DND-41 (cell line): ENCODE measurements at places on chromosomes 2 and 18.

DNA sequence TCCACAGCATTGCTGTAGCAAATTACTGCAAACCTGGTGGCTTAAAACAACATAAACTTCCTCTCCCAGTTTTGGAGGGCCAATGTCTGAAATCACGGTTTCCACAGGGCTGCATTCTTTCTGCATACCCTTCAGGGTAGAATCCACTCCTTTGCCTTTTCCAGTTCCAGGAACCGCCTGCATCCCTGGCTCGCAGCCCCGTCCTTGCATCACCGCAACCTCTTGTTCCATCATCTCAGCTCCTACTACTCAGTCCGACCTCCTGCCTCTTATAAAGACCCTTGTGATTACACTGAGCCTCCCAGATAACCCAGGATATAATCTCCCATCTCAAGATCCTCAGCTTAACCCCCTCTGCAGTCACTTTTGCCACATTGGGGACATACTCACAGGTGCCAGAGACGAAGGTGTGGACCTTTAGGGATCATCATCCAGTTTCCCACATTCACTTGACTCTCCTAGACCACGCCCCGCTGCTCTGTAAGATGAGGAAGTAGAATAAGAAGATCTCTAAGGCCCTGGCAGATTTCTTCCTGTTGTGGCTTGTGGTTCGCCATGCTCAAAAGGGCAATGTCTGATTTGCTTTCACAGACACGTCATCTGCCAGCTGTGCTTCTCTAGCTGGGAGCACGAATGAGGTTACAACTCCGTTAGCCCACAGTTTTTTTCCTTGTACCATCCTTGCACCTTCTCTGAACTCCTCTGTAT, 103.6 kb upstream of the AGAP1 start:
- DNase-seq = peak; percentile 83

DNA sequence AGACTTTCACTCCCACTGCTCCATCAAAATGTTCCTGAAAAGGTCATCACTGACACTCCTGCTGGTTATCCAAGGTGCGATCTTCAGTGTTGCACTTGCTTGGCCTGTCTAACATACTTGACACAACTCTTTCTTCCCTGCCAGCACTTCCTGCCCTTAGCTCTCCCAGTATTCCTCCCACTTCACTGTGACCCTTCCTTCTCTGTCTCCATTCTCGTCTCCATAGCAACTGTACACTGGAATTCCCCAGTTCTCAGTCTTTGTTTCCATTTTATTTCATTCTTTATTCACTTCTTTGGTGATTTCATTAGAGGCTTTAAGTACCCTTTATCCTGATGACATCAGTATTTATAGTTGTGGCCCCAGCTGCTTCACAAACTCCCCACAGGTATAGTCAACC, 333.0 kb downstream of the IRS1 start:
- DNase-seq = no peak

DNA sequence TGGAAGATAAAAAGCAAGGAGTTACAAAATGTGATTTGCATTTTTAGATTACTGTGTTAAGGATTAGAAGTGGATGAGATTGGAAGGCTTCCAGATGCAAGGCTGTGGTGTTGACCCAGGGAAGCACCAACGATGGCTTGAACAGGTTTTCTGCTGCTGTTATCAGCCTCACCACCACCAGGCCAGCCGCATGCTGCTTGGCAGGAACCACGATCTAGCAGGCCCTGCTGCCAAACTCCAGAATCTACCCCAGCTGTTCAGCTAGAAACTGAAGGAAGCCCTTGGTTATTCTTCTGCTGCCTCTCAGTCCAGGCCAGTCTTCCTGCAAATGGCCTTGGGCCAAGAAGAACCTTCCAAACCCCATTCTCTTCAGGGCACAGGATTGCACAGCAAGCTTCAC, 133.9 kb downstream of the MTCL1 start:
- no peak for DNase-seq

GRCh38 chr2:151526572-151527090, 116.9 kb downstream of the RIF1 start:
- no peak for DNase-seq

GRCh38 chr2:4219101-4219500, 515.7 kb downstream of the DCDC2C start:
- no peak for DNase-seq

DNA sequence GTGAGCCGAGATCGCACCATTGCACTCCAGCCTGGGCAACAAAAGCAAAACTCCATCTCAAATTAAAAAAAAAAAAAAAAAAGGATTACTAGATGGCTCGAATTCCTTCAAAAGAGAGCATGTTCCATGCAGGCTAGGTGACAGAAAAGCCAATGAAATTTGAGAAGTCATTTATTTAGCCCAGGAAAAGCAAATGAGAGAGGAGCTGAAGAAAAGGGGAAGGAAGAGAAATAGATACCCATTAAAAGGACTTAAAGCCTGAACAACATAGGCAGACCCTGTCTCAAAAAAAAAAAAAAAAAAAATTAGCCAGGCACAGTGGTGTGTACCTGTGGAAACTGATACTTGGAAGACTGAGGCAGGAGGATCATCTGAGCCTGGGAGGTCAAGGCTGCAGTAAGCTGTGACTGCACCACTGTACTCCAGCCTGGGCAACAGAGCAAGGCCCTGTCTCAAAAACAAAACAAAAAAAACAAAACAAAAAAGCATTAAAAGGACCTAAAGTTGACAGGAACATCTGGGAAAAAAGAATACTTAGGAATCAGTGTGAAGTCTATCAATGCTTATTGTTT, 11.1 kb downstream of the SEPTIN10 start:
- no peak for DNase-seq

- DNase-seq = peak; percentile 58
Observed at GRCh38 chr18:79680100-79680879, 687 bp downstream of the CTDP1 start.

DNA sequence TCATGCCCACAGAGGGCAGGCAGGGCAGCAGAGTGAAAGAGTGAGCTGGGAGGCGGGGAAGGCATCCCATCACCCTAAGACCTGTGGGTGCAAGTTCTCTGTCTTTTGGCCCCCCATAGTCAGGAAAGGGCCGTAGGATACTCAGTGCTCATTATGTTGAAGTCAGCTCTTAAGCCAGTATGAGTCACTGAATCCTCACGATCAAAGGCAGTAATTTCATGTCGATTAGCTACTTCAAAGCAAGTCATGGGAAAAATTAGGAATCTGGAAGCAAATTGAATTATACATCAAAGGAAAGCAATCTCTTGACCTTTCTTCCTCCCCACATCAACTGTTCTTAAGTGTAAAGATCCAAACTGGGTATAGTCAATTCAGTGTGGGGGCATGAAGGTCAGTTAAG, 178.9 kb downstream of the FHOD3 start:
- no peak for DNase-seq

- DNase-seq = peak; percentile 51
Observed at GRCh38 chr2:65053199-65053598, 3.0 kb upstream of the CEP68 start.

- DNase-seq = no peak
Observed at GRCh38 chr2:232525791-232526371, at the start of gene CHRND. TSS of gene CHRND (plus strand) at chr2:232526160. CDS start at chr2:232526216, 56 bp downstream.

DNA sequence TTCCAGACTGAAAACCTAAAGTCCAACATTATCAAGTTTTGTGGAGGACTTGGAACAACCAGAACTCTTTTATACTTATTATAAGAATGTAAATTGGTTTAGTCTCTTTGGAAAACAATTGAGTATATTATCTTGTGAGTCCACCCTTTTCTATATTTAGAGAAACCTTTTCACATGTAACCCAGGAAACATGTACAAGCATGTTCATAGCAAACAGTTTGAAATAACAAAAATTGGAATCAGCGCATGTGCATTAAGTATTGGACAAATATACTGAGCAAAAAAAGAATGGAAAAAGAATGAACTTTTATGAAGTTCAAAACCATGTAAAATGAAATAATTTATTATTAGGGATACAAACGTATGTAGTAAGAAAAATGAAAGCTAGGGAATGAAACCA, 246.0 kb downstream of the WDR7 start:
- DNase-seq = no peak

DNA sequence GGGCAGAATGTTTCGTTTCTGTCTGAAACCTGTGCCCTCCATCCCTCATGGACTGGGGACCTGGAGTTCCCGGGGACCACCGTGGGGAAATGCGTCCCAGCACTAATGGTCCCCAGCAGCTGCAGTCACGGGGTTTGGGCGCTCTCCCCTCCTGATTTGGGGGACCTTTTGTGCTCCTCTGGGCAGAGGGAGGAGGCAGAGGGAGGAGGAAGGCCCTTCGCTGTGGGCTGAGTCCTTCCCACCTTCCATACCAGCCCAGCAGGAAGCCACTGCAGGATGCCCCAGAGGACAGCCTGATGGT, 3.2 kb downstream of the GPR35 start:
- no peak for DNase-seq

- no peak for DNase-seq
Observed at GRCh38 chr18:49321797-49322461, 138.5 kb downstream of the DYM start.

DNA sequence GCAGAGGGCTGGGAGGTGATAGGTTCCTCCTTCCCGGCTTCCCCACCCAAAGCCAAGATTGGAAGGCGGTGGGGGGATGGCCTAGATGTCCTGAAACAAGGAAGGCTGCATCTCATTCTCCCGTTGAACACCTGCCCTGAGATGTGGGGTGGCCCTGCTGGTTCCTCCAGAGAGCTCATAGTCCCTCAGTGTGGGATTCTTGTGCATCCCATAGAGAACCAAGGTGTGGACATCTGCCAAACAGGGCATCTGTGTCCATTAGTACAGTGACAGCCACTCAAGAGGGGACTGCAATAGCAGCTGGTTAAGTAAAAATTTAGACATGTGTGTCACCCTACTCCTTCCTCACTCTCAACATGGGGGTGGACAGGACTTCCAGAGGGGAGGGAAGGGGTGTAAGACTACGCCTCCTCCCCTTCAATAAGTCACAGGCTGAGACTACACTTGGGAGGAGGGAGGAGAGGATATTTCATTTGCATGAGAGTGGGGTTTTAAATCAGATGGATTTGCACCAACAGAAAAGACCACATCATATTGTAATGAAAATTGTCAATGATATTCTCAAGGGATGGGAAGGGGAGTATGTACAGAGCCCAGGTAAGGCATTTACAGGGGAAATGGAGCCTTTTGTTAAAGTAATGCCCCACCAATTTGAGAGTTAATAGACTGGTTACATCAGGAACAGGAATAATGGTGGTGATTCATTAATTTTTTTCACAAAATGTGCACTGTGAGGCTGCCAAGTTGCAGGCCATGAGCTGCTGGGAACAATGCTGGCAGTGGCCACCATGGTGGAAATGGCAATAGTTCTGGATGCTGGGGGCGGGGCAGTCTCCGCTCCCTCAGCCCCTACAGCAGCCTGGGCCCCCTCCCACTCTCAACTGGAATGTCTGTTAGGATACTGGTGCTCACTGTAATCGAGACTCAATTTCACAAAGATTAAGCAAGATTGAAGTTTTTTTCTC, 80.6 kb downstream of the TEX51 start:
- DNase-seq = no peak

- no peak for DNase-seq
Observed at GRCh38 chr2:44770221-44771195, 171.0 kb upstream of the SIX3 start.

DNA sequence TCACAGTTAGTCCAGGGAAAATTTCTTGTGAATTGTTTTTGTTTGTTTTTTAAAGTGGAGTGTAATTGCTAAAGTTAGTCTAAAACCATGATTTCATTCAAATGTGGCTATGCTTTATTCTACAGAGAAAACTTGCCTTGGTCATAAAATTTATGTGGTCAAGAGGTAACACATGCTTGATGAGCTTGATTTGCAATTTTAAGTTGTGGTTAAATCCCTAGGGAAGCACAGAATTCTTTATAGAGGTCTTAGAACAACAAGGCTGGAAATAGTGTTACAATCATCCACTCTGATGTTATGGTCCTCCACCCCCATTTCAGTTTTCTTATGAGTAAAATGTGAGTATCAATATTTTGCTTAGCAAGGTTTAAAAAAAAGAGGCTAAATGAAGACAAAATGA, 359.6 kb downstream of the NRXN1 start:
- DNase-seq = no peak
